ENCODE measurements at places on chromosomes 3 and 15.

DNA sequence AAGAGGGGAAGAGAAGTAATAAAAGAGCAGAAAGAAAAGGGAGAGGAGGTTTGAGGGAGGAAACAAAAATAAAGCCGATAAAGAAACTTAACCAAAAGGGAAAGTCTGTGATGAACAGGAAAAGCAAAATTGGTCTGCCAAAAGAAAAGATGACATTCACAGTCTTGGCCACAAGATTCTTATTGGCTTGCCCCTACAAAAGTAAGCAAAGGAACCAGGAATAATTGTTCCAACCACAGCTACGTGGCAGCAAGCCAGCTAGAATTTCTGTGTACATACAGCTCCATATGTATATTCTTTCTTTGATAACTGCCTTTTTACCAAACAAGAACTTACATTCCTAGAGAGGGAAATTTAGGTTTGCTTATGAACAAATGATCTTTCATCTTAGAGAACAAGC, 79.6 kb downstream of the MLH1 start:
- no peak for DNase-seq

GRCh38 chr3:27025718-27026117, 343.5 kb downstream of the NEK10 start:
- no peak for DNase-seq

GRCh38 chr3:9101286-9101685, 138.0 kb upstream of the RAD18 start:
- no peak for DNase-seq

DNA sequence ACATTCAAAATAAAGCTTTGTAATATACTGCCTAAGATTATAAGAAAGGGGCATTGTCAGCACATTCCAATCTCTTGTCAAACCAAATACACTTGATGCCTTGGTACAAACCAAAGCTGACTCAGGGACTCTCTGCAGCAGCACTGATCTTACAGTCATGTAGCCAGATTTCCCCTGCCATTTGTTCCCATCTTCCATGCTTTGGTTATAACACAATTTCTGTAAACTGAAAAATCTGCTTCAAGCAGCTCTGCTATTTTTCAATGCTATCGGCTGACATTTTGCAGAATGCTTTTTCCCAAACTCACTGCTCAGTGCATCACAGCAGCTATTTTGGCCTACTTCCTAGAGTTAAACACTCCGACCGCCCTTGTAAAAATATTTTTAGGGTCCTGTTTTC, 18.2 kb downstream of the PLOD2 start:
- DNase-seq, result no peak

DNA sequence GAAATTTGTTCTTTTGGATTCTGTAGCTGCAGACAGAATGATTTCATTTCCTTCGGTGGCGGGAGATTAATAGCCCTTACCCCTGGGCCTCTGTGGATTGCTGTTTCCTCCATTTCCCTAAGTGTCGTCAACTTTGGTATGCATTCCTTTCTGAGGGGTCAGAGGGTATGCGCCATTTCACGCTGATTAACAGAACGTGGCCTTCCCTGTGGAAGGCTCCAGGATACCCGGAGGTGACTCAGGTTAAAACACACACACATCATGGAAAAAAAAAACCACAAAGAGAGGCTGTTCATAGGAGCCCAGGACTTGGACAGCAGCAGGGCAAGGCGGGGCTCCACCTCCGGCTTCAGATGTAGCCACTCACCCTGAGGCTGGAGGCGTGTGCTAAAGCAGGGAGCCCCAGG, 51.9 kb downstream of the EPHB1 start:
- peak; percentile 95 for DNase-seq

GRCh38 chr3:166444756-166445155, 607.5 kb upstream of the BCHE start:
- peak; percentile 50 for DNase-seq

- DNase-seq, result no peak
Observed at GRCh38 chr3:107063351-107063750, 313.9 kb upstream of the CCDC54 start.
